ENCODE measurements at places on chromosomes 4 and X.

- DNase-seq: no peak
Measured at GRCh38 chrX:97594646-97595224, 711.0 kb downstream of the RPA4 start.

DNA sequence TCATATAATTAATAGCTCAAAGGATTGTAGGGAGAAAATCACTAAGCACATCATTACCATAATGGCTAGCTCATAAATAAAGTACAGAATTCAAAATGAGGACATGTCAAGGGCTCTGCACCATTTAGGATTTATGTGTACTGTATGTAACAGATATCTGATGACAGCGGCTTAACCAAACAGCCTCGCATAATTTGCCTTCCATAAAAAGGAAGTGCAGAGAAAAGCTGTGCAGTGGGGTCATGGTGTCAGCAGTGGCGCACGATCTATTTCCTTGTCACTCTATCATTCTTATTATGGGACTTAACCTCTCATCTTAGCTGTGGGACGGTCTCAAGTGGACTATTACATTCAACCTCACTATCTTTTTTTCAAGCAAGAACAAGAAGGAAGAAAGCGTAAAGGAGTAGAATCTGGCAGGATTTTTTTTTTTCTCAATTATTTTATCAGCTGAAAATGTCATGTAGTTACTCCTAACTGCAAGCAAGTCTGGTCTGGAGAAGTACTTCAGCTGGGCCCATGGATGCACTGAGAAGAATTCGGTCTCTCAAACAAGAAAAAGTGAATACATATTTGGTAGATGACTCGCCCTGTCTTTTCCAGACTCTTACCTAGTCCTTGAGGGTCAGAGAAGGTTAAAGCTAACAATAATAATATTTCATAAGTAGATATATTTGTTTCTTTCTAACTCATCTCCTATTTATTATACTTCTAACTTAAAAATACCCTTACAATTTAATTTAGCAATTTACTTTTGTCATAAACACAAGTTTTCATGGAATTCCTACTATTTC, 94.6 kb downstream of the COX18 start:
- no peak for DNase-seq

DNA sequence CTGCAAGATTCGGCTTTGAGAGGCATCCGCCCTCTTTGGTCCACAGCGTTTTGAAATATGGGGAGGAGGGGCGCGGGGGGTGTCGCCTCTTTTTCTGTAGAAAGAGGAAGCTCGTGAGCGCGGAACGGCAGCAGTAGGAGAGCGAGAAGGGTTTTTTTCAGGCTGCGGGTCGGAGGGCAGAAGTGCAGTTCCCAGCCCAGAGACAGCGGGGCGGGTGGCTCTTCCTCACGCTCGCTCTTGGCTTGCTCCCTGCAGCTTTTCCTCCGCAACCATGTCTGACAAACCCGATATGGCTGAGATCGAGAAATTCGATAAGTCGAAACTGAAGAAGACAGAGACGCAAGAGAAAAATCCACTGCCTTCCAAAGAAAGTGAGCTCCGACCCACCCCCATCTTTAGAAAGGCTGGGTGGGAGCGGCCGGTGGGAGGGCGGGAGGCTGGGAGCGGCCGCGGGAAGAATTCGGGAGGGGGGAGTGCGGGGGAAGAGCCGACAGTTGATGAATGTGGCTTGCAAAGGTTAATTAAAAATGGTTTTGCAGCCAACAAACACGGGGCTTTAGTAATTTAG, 1.2 kb downstream of the TMSB4X start:
- DNase-seq: no peak

- no peak for DNase-seq
Measured at GRCh38 chr4:183392377-183392776, 52.1 kb upstream of the CDKN2AIP start.

GRCh38 chrX:57445076-57445475, 146.7 kb upstream of the ZXDB start:
- no peak for DNase-seq

DNA sequence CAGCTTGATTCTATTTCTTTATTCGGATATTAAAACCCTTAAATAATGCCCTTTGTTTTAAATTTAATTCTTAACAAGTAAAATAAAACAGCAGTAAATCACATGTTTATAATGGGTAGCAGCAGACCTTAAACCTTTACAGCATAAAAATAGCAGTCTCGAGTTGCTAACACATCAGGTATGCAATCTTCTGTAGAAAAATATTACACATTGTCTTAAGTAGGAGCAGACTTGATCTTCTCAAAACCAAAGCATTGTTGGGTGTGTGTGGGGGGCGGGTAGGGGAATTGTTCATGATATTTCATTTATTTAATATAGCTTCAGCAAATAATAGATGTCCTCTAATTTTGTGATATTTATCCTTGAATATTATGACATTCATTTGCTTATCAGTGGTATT, 331.4 kb downstream of the PCDH7 start:
- DNase-seq: no peak

DNA sequence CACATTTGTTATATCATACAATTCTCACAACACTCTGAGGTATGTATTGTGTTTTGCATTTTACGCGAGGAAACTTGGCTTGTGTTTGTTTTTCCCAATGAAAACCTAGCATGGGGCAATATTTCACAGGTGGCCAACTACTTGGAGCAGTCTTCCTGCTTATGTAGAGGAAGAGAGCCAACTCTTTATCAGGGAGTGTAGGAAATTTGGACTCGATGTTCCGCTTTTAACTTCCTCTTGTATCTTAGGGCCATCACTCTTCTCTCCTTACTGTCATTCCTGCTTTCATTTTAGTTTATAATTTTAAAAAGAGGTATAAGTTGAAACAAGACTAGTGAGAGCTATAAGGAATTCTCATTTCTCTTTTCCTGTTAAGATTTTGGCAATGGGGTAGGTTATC, 107.7 kb upstream of the RPS6KA3 start:
- DNase-seq: no peak

DNA sequence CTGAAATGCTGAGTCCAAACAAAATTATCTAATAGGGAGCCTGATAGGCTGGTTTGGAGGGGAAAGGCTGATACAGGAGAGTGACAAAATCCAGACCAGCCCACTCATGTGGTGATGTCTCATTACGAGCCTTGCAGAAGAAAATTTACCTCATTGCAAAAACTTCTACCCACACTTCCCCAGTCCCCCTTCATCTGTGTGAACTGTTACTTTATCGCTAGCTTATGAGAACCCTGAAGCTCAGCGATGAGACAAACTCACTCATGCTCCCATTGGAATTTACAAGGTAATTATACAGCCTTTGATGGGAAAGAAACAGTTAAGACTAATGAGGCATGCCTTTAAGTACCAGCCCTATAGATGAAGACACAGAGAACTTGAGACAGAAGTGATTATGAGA, 76.1 kb downstream of the ARHGAP6 start:
- no peak for DNase-seq

DNA sequence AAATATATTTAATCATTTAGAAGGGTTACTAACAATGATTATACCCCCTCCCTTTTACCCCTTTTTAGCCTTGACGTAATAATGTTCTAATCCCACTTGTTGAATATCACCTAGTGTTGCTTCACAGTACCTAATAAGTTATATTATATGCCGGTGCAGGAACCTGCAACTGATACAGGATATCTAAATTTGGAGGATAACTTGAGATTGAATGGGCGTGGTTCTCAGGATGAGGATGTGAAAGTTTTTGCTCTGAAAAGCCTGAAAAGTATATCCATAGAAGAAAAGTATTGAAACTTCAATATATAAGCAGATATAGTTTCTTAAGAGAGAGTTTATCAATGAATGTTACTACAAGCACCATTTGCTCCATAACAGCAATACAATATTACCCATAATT, 59.8 kb downstream of the ZNF711 start:
- no peak for DNase-seq

DNA sequence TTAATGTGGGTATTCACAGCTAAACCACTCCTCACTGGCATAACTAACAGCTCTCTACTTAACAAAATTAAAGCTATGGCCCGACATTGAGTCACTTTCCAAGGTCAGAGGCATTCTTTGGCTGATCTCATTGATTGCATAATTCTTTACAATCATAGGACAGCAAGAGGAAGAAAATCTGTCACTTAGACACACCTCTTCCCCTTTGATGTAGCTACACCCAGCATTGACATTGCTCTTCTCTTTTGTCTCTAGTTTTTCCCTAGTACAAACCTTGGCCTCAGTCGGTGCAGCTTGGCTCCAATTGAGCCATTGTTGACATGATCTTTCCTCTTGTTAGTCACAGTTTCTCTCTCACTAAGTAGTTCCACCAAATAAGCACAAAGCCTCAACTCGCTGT, 313.3 kb upstream of the ACTRT1 start:
- no peak for DNase-seq

GRCh38 chr4:17817027-17817426, 6.2 kb downstream of the NCAPG start:
- DNase-seq: no peak

DNA sequence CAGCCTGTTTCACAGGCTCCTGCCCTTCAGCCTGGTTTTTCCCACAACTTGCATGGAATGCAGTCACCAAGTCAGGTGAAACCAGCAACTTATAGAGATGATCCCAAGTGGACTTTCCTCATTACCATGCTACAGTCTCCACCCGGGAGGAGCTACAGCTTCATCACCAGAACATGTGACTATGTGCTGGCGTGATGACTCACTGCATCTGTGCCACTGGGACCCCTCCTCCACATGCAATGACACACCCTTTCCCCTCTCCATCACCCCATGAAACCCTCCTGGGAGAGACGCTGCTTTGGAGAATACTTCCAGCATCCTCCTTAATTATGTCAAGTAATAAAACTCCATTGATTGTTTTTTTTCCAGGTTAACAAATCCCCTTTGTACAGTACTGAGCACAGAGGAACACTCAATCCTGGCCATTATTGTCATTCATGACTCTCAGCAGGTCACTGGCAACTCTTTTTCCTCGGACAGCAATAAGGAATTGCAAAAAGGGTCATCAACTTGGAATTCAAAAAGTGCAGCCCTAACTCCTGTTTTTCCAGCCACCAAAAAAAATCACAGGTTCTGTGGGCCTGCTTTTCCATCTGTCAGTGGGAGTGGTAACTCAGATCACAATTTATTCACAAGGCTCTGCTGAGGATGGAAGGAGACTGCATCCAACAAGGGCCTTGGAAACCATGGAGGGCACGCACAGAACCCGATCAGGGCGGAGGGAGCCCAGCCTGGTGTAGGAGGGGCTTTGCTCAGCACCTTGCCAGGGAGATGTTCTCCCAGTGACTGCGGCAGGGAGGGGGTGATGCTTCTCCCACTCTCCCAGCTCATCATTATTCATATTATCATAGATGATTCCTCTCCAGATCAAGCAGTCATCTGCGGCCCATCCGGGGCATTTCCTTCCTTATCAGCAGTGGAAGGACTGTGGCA, 17.4 kb downstream of the QDPR start:
- DNase-seq: no peak

DNA sequence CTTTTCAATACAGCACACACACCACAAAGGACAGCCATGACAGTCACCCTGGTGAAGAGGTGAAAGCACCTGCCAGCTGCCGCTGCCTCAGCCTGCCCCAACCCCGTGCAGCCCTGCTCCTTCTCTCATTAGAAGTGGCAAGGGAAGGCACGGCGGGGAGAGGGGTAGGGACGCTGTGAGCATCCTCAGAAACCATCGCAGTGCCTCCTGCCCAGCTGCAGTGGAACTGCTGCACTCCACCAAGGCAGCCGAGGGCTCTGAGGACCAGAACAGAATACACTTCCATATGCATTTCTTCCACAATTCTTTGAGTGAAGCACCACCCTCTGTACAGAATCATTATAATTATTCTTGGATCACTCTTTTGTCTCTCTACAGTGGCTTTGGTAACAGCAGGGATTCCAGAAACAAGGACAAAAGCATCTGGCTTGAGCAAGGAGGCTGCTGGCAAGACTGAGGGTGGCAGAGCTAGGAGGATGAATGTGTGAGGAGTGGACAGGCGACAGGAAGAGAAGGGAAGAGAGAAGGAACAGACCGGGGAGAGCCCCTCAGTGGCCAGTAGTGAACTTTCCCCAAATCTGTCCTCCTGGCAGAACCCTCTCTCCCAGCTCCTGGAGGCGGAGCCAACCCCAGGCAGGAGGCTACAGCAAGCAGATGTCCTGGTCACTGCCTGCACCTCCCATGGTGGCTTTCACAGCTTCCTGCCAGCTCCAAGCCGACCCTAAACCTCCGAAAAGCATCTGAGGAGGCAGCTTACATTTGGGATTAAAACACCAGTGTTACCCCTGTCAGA, 73.2 kb downstream of the MTNR1A start:
- DNase-seq: no peak

DNA sequence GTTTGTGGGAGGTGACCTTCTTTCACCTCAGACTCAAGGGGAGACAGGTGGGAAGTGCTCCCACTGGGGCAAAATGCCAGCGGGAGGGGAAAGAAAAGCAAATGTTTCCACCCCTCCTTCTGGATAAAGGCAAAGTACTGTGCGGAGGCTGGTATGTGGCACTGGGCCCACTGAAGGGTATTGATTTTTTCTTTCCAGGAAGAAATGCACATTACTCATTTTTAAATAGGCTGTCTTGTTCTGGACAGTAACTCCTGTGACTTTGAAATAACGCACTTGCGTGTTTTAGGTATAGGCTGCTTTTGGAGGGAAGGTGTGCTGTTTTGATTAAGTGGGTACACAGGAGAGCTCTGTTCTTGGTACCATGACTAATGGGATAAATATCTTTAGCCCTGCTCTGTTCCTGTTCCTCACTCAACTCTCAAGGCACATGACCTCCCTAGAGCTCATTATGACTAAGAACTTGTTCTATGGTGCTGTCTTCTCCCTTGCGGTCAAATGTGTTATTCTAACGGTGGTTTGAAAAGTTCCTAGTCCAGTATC, 40.7 kb upstream of the MBTPS2 start:
- no peak for DNase-seq

DNA sequence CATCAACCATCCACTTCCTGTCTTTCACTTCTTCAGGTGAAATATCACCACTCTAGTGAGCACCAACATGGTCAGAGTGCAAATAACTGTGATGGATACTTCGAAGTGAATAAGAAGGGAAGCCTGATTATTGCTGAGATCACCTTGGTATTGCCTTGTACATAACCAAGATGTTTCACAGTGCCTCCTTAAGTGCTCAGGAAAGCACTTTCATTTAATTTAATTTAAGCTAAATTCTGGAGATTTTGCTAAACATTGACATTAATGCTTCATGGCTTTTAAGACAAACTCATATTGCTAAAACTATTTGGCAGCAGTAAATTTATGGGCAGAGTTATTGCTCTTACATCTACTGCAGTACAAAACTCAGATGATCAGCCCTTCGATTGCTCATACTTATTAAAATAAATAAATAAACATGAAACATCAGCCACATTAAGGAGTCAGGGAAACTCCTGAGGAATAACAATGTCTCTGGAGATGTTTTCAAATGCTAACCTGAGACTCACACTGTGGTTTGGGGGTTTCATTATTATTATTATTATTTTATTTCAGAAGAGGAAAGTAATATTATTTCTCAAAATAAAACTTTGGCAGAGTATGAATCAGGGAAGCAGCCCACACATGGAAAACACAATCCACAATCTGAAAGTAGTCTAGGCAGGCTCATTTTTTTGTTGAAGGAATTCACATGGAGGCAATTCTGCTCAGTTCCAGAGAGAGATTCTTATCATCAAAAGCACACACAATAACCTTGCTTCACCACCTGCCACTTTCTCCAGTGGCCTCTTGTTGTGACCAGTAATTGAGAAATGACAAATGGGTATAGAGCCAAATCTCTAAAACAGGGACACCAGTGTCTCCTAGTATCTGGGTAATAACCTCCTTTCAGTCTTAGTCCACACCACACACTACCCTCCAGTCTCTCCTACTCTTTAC, 344.2 kb downstream of the MAPK10 start:
- no peak for DNase-seq
